HFFc6 (cell line): ENCODE measurements at places on chromosomes 12 and 14. TPM values are rescaled to one million over a fixed set of nuclear protein-coding genes. Genes with fewer than 3 reads are reported as not detected.
A peak's percentile ranks its signal among the peaks of the same experiment; 100 is the strongest.

The STYK1 gene
- total RNA-seq: 1.1 to 1.7 TPM (median 1.7 TPM) in 3 replicates

- no peak for DNase-seq
These were observed 25.5 kb upstream of the EMP1 start for GRCh38 chr12:13170892-13171490.

GRCh38 chr12:25332143-25332542 lies 81.4 kb upstream of the KRAS start:
- DNase-seq: no peak

GRCh38 chr14:81855007-81855406 lies 321.4 kb upstream of the SEL1L start:
- DNase-seq: no peak

DNA sequence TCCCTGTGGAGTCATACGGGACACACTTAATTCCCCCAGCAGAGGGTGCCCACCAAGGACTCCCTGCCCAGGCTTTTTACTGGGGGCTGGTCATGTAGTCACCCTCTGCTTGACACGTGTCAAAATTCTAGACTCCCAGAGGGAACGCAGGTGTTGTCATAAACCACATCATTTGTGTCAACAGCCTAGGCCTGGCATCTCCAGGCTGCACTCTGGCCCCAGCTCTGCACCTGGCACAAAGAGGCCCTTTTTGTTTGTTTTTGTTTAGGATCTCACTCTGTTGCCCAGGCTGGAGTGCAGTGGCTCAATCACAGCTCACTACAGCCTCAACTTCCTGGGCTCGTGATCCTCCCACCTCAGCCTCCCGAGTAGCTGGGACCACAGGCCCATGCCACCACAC lies 21.1 kb downstream of the BRI3BP start:
- DNase-seq: no peak

DNA sequence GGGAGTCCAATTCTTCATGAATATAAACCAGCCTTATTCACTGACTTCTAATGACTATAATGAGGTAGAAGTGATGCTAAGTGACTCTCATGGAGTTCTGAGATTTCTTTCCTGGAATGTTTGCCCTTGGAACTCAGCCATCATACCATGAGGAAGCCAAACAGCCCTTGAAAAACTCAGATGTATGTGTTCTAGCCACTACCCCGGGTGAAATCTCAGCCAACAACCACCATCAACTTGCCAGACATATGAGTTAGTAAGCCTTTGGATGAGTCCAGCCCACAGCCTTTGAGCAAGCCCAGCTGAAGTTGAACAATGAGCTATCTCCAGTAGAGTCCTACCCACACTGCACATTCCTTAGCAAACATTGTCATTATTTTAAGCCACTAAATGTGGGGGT lies 149.5 kb downstream of the SLC6A15 start:
- peak; percentile 22 for DNase-seq

DNA sequence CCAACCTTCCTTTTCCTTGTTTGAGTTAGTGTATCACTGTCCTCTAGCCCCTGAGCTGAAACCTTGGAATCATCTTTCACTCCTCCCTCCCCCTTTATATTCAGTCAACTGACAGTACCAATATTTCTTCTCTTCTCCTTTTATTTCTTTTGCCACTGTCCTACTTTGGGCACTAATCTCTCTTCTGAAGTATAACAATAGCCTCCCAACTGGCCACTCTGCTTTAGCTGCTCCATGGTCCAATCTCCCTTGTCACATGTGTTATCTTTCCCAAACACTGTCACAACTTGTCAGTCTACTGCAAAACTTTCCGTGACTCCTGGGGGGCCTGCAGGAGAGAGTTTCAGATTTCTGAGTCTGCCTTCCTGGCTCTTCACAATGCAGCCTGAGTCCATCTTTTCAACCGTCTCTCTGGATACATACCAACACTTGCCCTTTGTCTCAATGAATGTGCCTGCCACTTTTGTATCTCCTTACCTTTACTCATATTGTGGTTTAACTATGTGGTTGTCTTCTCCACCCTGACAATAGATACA lies 471.2 kb downstream of the DIO2 start:
- DNase-seq: no peak
